ENCODE measurements at places on chromosomes 7 and 10.

DNA sequence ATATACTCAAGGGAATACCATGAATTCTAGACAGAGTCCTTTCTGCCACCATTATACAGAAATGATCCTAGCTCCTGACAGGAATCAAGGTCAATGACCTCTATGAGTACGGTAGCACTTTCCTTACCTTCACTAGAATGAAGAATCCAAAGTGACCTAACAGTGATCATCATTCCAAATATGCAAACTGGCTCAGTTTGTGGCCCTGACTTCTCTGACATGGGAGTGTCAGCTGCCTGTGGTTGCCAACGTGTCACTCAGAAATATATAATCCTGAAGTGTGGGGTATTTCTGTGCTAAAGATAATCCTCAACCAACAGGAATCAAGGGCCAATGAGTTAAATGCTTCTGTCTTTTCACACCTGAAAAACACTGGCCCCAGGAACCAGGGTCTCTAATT lies 45.7 kb downstream of the COPG2 start:
- no peak for DNase-seq

- DNase-seq, result no peak
These were observed 11.6 kb downstream of the ADCK2 start for GRCh38 chr7:140684066-140684950.

DNA sequence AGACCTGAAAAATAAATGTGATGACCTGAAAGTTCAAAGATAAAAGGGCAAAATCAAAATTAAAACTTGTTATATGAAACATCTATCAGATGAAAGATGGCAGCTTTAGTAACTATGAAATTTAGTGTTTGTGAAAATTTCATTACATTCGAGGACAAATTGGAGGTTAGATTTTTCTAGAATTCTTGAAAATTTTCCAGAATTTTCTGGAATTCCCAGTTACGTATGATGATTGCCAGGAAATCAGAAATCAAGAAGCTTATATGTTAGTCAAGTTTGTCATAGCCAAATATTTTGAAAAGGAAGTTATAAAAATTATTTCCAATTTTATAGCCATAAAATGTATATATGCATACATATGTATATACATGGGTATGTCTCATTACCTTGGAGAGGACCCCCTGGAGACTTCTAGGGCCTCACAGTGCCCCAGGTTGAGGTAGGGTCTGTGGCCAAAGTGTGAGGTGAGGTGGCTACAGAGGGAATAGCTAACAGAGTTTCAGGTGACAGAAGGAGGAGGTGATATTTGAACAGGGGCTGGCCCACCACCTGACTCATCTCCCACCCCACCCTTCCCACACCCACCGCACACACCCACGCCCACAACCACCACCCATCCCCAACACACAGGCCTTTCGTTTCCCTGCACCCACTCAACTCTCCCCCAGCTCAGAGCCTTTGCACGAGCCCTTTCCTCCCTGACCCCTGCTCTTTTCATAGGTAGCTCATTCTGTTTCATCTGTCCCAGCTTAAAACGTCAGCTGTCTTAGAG lies 21.5 kb downstream of the C10orf105 start:
- no peak for DNase-seq

- no peak for DNase-seq
These were observed 37.3 kb downstream of the ZNF777 start for GRCh38 chr7:149423449-149424110.
